ENCODE measurements at places on chromosomes 2 and 18.
A peak's percentile ranks its signal among the peaks of the same experiment; 100 is the strongest.

DNA sequence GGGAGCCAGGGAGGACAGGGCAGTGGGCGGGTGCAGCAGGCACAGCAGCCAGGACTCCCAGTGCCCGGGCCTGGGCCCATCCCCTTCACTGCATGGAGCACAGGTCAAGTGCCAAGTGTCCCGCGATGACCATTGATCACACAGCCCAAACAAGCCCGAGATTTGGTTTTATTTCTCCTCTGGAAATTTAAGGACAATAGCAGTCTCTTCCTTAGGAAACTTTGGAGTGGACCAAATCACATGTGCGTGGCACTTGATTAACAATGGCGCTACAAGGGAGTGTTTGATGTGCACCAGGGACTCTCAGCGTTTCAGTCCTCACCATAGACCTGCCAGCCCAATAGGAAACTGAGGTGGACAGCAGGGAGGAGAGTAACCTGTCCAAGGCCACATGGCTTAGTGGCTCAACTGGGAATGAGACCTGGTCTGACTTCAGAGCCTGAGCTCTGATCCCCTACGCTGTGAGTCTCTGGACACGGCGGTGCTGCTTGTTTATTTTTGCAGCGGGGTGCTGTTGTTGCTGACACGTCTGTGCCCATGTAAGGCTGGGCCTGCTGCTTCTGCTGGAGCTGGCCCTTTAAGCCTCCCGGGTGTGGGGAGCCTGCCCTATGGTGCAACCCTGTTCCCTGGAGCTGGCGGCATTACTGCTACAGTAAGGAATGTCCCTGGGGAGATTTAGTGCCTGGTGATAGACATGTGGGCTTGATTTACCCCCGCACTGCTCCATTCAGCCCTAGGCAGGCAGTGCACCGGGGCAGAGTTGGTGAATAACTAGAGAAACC is 194.2 kb downstream of the INHBB start:
- no peak for DNase-seq

DNA sequence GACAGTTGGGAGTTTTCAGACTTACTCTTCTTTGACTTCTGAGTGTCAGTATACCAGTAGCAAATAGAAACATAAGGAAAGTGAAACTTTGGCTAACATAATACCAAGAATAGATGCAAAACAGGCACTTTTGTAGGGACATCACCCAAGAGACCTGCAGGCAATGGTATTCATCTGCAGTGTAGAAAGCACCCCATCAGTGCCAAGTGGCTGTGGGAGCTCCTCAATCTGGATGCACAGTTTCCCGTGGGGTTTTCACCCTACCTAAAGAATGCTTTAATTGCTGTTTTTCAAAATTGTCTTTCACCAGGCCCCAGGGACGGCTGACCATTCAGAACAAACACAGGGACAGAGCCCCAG is 96.6 kb upstream of the GPR45 start:
- DNase-seq: no peak

DNA sequence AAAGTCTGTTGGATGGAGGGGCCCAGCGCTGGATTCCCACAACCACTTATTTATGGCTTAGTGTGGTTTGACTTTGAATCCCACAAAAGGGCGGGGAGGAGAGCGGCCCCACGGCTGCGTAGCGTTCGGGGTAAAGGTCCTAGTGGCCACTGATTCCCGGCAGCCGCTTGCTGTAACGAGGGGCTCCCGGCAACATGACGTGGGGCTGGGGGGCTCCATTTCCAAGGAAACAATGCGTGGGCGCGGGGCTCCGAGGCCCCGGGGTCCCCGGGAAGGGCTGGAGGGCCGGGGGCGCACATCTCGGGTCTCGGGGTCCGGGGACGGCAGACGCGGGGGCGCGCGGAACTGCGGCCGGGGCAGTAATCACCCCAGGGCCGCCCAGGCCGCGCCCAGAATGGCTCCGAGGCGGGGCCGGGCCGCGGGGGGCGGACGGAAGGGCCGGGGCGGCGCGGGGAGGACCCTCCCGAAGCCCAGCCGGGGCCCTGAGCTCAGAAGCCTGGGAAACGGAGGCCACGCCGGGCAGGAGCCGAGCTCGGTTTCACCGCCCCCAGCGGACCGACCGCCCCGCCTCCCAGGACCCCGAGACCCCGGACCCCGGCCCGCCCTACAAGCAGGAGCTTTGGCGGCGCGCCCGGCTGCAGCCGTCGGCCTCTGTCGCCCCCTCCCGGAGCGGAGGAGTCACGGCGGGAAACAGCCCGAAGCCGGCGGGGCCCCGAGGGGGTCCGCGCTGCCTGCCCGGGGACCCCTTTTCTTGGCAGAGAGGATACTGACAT is 11.9 kb upstream of the MLPH start:
- DNase-seq: peak; percentile 67

DNA sequence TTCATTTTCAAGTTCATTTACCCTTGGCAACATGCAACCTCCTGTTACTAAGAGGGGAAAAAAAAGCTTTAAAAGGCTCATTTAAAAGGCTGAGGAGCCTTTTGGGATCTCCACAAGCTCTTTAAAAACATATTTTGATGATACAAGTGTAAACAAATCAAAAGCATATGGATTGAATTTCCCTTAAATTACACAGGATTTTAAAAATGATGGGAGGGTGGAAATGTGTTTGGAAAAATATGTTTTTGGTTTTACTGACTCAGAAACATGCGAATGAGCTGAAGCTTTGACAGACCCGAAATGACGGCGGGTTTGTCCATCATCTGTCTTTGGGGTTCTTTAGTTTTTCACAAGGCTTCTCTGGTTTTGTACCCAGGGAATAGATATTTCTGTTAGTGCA is 180.6 kb upstream of the CCDC68 start:
- DNase-seq: no peak

DNA sequence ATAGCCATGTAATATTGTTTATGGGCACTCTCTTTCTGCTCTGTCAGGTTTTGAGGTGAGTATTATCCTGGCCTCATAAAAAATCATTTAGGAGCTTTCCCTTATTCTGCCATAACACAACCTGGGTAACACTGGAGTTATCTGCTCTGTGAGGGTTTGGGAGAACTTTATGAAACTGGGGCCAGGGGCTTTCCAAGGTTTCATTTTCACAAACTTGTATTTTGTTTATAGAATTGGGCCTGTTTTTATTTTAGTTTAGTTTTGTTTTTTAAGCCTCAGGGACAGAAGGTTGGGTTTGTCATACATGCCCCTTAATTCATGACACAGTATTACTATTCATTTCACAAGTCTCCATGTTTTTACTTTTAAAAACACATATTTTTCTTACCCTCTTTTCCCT is 83.5 kb downstream of the IRS1 start:
- no peak for DNase-seq

GRCh38 chr2:120596990-120597594 is 138.6 kb upstream of the GLI2 start:
- no peak for DNase-seq

- DNase-seq: no peak
Observed at GRCh38 chr2:102180687-102180999, 6.2 kb upstream of the IL1RL2 start.

GRCh38 chr18:49699303-49699702 is 114.0 kb downstream of the ACAA2 start:
- DNase-seq: no peak

- DNase-seq: no peak
Observed at GRCh38 chr2:172296267-172297046, 130.9 kb upstream of the ITGA6 start.

DNA sequence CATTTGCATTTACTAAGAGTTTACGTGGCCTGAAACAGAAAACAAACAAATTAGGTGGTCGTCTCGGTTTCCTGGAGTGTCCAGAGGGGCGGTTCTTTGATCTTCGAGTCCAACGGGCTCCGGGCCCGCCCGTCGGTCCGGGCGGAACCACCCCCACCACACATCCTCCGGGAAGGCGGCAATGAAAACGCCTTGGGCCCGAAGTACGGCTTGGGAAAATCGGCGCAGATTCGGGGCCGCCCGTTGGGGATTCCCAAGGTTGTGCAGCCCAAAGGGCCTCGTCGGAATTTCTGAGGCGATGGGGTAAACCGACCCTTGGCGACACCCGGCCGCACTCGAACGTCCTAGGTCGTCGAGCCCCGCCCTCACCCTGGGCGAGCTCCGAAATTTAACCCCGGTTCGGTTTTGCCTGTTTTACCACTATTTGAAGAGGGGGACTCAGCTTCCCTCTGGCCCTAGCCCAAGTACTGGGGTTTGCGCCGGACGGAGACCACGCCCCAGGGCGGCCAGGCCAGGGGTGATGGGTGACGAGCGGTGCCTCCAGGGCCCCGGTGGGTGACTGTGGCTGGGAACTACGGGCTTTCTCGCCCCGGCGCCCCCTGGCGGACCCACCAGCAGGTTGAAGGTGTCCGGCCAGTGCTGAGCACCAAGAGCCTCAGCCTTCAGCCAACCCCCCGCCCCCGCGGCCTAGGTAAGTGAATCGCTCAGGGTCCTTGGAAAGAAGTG is 1.9 kb upstream of the CFAP53 start:
- peak; percentile 28 for DNase-seq

GRCh38 chr2:112465382-112465781 is 16.6 kb upstream of the TTL start:
- peak; percentile 3 for DNase-seq

- no peak for DNase-seq
Observed at GRCh38 chr2:8191427-8191826, 490.4 kb upstream of the ID2 start.

Measured in SHP77 (cell line).